ENCODE measurements at places on chromosomes 12 and 14.

GRCh38 chr12:111749391-111749790 is 17.3 kb upstream of the ALDH2 start:
- DNase-seq, result no peak

- DNase-seq, result peak; percentile 8
Observed at GRCh38 chr12:102478405-102479098, 1.8 kb downstream of the IGF1 start.

- no peak for DNase-seq
Observed at GRCh38 chr14:96373538-96373937, 10.2 kb downstream of the GSKIP start.

GRCh38 chr14:93023039-93023438 is 92.7 kb downstream of the ITPK1 start:
- no peak for DNase-seq

DNA sequence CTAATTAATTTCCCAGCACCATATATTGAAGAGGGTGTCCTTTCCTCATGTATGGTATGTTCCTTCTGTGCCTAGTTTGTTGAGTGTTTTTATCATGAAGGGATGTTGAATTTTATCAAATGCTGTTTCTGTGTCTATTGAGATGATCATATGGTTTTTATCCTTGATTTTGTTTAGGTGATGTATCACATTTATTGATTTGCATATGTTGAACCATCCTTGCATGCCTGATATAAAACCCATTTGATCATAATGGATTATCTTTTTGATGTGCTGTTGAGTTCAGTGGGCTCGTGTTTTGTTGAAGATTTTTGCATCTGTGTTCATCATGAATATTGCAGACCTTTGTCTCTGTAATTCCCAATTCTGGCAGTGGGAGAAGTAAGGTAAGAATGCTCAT is 44.6 kb downstream of the RASSF8 start:
- DNase-seq, result no peak

GRCh38 chr12:123543541-123543940 is 10.0 kb upstream of the RILPL1 start:
- DNase-seq, result no peak

DNA sequence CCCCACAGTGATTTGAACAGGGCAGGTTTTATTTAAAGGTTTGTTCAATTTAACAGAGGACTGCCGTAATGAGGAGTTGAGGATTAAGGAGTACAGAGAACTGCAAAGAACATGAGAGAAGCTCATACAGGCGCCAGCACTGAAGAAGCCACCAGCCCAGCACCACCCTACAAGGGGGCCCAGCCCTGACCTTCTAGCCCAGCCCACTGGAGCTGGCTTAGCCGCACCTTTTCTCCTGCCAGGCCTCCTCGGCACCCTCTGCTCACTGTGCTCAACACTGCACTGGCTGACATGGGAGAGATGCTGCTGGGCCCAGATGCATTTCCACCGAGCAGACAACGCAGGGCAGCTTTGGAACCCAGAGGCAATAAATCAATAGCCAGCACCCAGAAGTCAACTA is 36.5 kb upstream of the SFSWAP start:
- DNase-seq, result no peak

GRCh38 chr14:75437201-75438143 is 9.7 kb downstream of the JDP2 start:
- no peak for DNase-seq

DNA sequence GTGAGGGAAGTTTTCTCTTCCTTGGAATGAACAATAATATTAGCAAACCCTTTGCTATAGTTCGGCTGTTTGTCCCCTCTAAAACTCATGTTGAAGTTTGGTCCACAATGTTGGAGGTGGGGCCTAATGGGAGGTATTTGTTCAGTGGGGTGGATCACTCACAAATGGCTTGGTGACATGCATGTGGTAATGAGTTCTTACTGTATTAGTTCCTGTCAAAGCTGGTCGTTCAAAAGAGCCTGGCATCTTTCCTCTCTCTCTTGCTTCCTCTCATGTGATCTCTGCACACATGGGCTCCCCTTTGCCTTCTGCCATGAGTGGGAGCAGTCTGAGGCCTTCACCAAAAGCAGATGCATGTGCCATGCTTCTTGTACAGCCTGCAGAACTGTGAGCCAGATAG is 13.1 kb upstream of the PPP4R4 start:
- DNase-seq, result peak; percentile 25

DNA sequence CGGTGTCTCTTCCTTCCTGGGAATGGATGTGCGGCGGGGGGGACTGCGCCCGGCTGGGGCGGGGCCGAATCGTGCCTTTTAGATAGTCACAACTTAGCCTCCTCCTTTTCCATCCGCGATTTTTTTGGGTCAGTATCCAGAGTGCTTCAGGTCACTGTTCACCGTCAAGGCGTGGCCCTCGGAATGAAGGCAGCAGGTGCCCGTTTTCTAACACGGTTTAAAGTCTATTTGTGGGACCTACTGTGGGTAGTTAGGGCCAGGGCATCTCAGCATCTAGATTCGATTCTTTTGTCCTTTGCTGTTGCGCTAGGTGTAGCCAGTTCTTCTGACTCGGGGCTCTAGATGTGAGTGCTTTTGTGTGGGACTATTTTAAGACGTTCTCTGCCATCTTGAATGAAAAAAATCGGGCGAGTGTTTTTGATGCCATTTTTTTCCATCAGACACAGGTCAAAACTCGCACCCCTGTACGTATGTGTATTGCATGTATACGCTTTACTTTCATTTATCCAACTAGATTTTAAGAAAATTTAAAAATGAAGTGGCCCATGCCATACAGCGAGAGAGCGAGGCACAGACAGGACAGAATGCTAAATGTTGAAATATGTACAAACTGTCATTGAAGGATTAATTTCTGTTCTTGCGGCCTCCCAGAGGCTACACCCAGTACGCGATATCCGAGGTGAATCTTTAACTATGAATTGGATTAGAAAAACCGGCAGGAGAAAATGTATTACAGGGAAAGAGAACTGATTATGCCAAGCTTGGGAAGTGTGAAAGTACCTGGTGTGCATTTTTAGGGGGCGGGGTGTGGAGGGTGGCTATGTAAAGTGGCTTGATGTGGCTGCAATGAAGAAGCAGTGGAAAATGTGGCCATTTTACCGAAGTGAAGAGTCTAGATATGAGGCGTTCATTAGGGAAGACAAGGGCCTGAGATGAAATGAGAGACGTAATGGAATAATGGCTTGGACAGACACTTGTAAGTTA is 835 bp downstream of the VEZT start:
- peak; percentile 40 for DNase-seq

DNA sequence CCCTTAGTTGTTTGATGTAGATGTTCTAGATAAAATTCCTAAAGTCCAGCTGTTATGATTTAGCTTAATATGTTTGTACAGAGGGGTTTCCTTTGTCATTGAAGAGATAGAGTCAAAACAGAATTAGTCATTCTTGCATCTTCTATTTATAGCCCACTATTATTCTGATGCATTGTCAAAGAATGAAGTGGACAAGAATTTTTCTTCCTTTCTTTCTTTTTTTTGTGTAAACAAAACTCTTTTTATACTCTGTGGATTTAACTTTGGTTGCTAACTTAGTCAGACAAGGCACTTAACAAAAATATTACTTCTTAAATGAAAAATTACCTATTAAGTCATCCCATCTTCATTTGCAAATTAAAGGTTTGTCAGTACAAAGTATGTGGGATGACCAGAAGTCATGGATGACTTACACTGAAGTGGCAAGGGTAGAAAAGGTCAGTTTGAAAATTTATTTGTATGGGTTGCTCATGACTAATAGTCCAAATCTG is 215.6 kb upstream of the DDHD1 start:
- no peak for DNase-seq

DNA sequence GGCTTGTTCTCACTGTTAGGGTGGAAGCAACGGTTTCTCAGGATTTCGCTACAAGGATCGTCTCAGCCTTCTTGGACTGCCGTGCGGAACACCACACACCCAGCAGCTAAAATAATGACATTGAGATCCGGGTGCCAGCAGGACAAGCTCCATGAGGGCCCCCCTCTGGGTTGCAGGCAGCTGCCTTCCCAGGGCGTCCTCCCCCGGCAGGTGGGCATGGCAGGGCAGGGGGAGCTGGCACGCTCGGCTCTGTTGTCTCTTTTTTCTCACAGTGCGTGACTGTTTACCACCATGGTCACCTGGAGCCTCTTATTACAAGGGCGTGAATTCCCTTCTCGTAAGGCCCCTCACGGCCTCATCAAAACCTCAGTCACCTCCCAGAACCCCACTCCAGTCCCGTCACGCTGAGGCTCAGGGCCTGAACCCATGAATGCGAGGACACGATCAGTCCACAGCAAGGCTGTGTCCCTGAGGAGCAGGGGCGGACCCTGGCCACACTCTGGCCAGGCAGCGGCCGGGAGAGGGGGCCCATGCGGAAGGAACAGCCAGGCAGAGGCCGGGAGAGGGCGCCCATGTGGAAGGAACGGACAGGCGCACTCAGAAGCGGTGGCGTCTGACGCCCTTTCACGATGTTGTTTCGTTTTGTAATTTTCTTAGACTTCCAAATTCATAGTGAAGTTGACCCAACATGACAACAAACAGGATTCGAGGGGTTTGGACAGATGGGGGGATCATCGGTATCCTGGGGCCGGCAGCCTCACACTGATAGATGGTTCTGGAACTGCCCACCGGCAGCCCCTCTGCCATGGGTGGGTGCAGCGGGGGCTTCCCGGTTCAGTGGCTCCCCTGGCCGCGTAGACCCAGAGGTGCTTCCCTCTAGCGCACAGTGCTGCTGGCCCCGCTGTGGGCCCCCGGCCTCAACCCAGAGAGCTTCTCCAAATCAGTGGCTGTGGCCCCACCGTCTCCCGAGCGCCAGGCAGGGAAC is 10.0 kb downstream of the LRCOL1 start:
- peak; percentile 59 for DNase-seq

DNA sequence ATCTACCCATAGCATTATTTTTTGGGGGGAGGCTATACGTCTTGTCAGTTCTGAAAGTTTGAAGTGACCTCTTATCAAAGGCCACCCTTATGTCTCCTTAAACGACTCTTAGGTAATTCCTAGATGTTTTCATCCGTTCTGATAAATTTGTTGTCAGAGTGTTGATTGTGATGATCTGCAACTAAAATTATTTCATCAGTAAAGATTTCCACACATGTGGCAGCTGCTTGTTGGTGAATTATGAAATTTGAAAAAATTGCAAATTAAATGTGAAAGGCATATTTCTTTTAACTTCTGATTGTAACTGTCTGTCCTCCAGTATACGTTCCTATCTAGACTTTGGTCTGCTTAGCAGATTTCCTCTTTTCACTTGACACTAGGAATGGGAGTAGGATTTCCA is 1.4 kb downstream of the ADIPOR2 start:
- no peak for DNase-seq

DNA sequence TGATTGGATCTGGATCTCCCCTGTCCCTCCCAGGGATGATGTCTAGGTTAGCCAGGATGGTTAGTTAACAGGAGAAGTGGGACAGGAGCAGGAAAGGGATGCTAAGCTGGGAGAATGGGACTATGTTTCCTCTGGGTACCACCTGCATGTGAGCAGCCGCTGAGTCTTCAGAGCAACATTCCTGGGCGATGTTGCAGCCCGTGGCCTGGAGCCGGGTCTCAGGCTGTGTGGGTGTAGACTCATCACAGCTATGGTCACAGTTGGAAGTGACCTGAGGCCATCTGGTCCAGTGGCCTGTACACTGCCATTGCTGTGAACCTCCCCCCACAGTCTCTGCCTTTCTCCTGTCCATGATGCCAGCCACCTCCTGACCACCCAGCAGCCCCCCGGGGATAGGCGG is 422.6 kb downstream of the DPF3 start:
- DNase-seq, result no peak

GRCh38 chr12:42583016-42583415 is 6.5 kb downstream of the PRICKLE1 start:
- DNase-seq, result no peak

DNA sequence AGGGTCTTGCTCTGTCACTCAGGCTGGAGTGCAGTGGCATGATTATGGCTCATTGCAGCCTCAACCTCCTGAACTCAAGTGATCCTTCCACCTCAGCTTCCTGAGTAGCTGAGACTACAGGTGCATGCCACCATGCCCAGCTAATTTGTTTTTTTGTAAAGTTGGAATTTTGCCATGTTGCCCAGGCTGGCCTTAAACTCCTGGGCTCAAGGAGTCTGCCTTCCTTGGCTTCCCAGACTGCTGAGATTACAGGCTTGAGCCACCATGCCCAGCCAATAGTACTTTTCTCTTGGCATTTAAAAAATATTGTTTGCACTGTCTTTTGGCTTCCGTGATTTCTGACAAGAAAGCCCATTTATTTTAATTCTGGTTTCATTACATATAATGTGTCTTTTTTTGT is 61.3 kb downstream of the DIP2B start:
- DNase-seq, result no peak

DNA sequence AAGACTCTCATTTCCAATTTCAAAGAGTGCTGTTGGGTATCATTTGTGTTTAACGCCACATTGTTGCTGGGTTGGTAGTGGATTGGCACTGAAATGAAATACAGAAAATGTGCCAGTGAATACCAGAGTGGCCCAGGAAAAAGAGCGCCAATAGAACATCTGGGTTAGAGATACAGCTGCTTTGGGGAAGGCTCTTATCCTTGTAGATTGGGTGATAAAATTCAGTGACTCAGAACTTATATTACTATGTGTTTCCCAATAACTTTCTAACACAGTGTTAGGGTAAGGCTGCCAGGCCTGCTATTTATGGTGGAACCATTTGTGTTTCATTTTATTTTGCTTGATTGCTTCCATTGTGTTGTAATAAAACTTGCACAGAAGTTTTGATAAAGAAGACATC is 168.2 kb upstream of the SSTR1 start:
- DNase-seq, result no peak

- DNase-seq, result no peak
Observed at GRCh38 chr14:36268121-36268520, 52.3 kb downstream of the MBIP start.

GRCh38 chr12:54033106-54033979 is 493 bp downstream of the HOXC5 start:
- DNase-seq, result no peak
